Neural progenitor cell (in vitro differentiated cells): ENCODE measurements at places on chromosomes 7 and 10.

DNA sequence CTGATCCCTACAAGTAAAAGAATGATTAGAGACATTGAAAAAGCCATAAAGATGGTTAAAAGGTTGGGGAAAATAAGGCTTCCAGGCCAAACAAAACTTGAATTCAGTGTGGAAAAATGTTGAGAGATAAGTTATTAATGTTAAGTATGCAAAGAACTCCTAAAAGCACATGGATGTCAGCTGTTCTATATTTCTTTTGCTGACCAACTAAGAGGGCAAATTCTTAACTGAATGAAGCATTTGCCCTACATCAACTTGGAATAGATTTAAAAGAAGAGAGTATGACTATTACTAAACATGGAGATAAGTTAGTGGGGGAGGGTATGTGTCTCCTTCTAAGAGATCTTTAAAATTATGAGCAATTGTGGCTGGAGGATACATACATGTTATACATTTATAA, 124.8 kb downstream of the KIAA1217 start:
- no peaks in the 10 kb centered on the region for H3K4me1 ChIP-seq
- H3K27ac ChIP-seq: no peak overlapping the region
- DNase-seq: no peak

DNA sequence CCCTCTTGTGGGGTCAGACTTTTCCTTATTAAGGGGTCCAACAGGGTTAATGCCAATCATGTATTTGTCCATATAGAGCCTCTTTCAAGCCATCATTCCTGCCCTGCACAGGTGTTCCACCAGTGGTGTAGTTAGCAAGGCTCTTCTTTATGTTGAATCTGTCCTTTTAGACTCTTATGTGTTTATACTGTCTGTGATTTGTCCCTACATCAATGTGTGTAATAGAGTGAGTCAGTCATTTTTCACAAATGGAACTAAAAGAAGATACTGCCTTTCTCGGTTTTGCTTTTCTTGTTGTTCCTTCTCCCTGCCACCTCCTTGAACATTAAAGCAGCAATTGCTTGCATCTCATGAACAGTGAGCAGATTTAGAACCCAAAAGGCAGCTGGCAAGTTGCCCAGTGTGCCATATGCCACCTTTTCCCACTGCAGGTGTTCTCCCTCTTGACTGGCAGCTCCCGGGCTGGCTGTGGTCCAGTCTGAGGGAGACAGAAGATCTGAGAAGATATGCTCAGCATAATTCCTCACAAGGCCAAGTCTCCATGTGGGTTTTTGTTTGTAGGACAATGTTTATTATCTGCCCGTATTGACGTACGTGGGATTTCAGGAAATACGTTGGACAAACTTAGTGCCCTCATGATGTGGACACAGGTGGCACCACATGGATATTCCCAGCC, 154.1 kb downstream of the LHFPL3 start:
- no peaks in the 10 kb centered on the region for H3K36me3 ChIP-seq
- H3K27ac ChIP-seq: no peak overlapping the region
- H3K4me3 ChIP-seq: no peak overlapping the region
- H3K4me1 ChIP-seq: no peaks in the 10 kb centered on the region
- no peak for DNase-seq
- no peaks in the 10 kb centered on the region for H3K27me3 ChIP-seq

GRCh38 chr7:2680792-2681490, 7.1 kb upstream of the AMZ1 start:
- H3K27me3 ChIP-seq: peaks cover under 1% of the 10 kb centered on the region
- no peak overlapping the region for H3K4me3 ChIP-seq
- no peaks in the 10 kb centered on the region for H3K36me3 ChIP-seq
- H3K27ac ChIP-seq: no peak overlapping the region

DNA sequence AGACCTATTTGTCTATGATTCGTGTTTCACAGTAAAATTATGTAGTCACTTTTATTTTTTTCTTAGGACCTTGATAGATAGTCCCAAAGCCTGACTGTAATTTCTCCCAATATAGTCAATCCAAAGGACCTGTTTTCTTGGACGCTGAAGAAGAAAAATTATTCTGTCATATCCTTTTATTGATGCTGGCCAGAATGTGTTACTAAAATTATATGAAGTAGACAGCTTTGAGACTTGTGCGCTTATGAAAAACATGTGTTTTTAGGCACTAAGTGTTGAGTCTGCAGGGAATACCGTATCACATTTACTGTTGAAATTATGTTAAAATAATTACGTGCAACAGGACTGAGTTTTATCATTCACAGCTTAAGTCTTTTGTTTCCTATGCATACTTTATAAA, 17.9 kb downstream of the TES start:
- H3K4me1 ChIP-seq: no peaks in the 10 kb centered on the region
- no peak for DNase-seq
- no peak overlapping the region for H3K27ac ChIP-seq

GRCh38 chr10:102220612-102221011, 5.5 kb upstream of the ELOVL3 start:
- H3K4me1 ChIP-seq: no peaks in the 10 kb centered on the region
- no peaks in the 10 kb centered on the region for H3K36me3 ChIP-seq
- DNase-seq: no peak
- H3K27ac ChIP-seq: no peak overlapping the region

DNA sequence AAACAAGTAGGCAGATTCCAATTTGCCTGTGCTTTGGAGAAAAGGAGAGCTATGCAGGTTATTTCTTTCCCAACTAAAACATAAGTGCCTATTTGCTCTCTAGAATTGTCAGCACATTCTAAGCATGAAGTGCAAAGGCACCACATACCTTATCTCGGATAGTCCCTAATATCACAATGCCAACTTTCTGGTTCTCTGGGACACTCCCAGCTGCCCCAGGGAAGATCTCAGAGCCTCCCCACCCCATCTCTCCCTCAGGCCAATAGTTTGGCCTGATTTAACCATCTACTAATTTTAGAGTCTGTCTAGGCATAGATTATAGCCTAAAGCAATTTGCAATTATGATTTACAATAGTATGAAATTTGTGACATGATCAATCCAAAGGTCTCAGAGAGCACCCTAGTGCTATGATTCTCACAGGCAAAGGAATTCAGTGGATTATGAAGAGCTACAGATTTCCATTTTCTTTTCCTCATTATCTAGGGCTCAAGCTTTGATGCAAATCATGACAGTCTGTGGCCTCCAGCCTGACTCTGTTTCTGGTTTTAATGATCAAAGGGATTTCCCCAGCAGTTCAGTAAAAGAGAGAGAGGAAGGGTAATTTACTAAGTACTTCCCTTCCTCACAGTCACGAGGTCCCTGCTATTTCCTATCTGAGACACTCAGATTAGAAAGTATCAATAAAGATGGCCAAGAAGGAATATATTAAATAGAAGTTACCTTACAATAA, 29.0 kb upstream of the IL6 start:
- no peaks in the 10 kb centered on the region for H3K36me3 ChIP-seq
- no peak for DNase-seq
- H3K27me3 ChIP-seq: no peaks in the 10 kb centered on the region
- H3K4me3 ChIP-seq: no peak overlapping the region
- peaks cover 3% of the 10 kb centered on the region for H3K4me1 ChIP-seq

- peak overlapping the region; percentile 22 for H3K4me3 ChIP-seq
- DNase-seq: no peak
- H3K27me3 ChIP-seq: peaks cover 40% of the 10 kb centered on the region
Observed at GRCh38 chr7:128103498-128104107, 72.4 kb upstream of the LRRC4 start.

DNA sequence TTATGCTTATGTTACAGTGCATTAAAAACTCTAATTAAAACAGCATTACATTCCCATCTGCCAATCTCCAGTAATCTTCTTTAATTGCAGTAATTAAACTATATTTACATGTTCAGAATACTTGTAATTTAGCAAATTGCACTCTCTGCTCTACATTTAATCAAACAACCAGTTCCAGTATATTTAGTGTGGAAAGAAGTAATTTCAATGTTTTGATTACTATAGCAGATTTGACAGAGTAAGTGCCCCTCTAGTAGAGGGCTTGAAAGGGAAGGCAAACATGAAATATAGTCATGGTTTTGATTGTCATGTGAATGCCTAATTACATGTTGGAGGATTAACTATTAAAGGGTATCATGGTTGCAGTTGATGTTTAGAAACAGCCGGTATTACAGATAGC, 739.7 kb downstream of the AUTS2 start:
- no peaks in the 10 kb centered on the region for H3K36me3 ChIP-seq
- peaks cover 57% of the 10 kb centered on the region for H3K4me1 ChIP-seq

DNA sequence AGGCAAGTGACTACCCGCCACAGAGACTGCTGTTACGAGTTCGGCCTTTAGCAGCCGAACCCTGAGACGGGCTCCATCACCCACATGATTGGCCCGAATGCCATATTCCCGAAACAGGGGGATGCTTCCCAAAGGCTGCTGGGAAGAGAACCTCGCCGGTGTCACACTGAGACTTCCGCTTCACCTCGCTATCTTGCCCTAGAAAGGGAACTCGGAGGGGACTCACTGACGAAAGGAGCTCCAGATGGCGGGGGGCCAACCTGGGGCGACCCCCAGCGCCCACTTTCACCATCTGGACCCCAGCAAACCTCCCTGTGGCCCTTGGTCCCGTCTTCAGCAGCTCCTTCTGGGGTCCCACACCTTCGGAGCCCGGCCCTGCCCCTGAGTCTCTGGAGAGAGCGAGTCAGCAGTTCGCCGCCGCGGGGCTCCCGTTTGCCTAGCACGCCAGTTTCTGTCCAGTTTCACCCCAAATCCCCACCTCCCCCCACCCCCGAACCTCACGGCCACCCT, 529 bp downstream of the HPS1 start:
- H3K27ac ChIP-seq: no peak overlapping the region
- no peaks in the 10 kb centered on the region for H3K4me1 ChIP-seq
- no peaks in the 10 kb centered on the region for H3K36me3 ChIP-seq
- peak; percentile 62 for DNase-seq

DNA sequence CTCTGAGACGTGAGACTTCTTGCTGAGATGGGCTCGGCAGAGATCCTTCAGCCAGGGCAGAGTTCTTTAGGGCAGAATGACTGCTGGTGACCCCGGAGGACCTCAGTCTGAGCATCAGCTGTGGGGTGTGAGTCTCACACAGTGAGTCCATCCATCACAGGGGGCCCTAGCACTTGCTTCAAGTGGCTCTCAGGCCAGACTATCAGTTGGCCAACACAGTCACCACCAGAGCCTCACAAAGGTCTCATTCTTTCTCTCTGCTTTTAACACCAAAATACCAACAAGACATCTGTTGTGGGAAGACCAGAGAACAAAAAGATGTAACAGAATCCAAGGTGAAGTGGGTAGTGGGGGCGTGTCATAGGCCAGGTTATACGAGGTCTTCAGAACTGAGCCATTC, 345.6 kb upstream of the NRP1 start:
- no peaks in the 10 kb centered on the region for H3K4me1 ChIP-seq
- H3K27me3 ChIP-seq: no peaks in the 10 kb centered on the region
- no peak overlapping the region for H3K4me3 ChIP-seq
- no peak for DNase-seq

DNA sequence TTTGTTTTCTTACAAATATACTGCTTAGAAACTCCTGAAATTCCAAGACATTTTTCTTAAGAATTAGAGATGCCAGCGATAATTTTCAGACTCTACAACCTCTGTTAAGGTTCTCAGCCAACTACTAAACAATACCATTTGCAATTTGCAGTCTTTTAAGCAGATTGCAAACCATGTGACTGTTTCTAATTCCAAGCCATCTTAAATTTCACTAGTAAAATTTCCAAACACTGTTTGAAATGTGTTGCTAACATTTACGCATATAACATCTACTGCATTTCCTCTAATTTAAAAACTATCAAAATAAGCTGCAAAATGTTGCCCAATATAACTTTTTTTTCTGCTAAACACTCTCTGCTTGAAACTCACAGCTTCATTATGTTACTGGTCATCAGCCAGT, 56.0 kb upstream of the MACROH2A2 start:
- H3K27me3 ChIP-seq: peaks cover 23% of the 10 kb centered on the region
- DNase-seq: no peak
- no peak overlapping the region for H3K27ac ChIP-seq
- H3K36me3 ChIP-seq: no peaks in the 10 kb centered on the region
- no peaks in the 10 kb centered on the region for H3K4me1 ChIP-seq

GRCh38 chr7:99270702-99271101, 1.9 kb upstream of the MYH16 start:
- H3K4me3 ChIP-seq: no peak overlapping the region
- H3K27ac ChIP-seq: no peak overlapping the region

DNA sequence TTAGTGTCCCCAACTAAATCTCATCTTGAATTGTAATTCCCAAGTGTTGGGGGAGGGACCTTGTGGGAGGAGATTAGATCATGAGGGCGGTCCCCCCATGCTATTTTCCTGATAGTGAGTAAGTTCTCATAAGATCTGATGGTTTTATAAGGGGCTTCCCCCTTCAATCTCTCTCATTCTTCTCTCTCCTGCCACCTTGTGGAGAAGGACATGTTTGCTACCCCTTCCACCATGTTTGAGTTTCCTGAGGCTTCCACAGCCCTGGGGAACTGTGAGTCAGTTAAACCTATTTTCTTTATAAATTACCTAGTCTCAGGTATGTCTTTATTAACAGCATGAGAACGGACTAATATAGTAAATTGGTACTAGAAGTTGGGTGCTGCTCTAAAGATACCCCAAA, 365.6 kb downstream of the ANKRD7 start:
- DNase-seq: peak; percentile 41
- H3K27me3 ChIP-seq: no peaks in the 10 kb centered on the region
- no peak overlapping the region for H3K4me3 ChIP-seq
- H3K4me1 ChIP-seq: no peaks in the 10 kb centered on the region

DNA sequence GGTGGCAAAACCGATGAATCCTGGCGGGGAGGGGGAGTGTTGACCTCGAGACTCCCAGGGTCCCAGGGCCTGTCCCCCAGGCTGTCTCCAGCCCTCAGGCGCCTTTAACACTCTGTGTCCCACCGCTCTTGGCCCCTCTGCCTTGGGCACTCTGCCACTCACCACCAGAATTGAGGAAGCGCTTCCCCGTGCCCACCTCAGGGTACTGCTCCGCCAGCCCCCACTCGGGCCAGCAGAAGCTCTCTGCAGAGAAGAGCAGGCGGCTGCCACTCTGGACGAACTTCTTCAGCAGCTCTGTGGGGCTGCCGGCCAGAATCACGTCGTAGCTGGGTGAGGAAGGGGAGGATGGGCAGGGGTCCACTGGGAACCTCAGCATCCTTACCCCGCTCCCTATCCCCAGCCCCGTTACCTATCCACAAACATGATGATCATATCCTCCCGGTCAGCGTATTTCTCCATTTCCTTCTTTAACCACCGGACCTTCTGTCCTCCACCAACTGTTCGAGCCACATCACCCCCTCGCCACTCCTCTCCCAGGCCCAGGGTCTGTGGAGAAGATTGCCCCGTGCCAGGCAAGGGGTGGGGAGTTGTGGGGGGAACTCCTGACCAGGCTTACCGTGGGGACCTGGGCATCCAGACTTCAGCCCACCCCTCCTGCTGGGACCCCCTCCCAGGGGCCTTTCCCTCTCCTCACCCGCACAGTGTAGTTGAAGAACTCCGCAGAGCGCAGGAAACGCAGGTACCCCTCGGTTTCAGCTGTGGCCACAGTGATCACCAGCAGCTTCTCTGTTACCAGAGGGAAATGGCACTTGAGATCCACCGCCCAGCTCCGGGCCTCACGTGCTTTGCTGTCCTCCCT, 1.2 kb downstream of the PLOD3 start:
- no peak for DNase-seq
- H3K4me1 ChIP-seq: peaks cover 8% of the 10 kb centered on the region
- no peaks in the 10 kb centered on the region for H3K27me3 ChIP-seq
- H3K27ac ChIP-seq: no peak overlapping the region
